ENCODE measurements at places on chromosomes 3 and 15.

DNA sequence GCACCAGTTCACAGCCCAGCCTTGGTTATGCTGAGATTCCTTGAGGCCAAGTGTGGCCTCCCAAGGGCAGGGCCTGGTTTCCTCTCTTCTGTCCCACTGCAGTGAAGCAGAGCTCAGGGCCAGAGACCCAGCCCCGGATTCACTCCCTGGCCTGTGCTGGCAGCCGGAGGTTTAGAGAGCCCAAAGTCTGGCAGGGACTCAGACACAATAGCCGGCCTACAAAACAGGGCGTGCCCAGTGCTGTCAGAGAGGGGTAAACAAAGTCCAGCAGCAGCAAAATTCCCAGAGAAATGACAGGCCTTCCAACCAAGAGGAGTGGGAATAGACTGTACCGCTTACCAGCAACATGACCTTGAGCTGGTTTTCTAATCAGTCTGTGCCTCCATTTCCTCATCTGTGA is 14.0 kb downstream of the VIPR1 start:
- no peak for DNase-seq
- no peak overlapping the region for H3K4me3 ChIP-seq
- H3K4me1 ChIP-seq, result peaks cover 7% of the 10 kb centered on the region
- H3K27ac ChIP-seq, result no peak overlapping the region

- H3K4me3 ChIP-seq, result peak overlapping the region; percentile 81
- peaks cover 22% of the 10 kb centered on the region for H3K27me3 ChIP-seq
- H3K4me1 ChIP-seq, result peaks cover 24% of the 10 kb centered on the region
- H3K36me3 ChIP-seq, result no peaks in the 10 kb centered on the region
- no peak overlapping the region for H3K27ac ChIP-seq
- peak; percentile 22 for DNase-seq
These were observed 2.0 kb downstream of the GP5 start for GRCh38 chr3:194396859-194397756.

DNA sequence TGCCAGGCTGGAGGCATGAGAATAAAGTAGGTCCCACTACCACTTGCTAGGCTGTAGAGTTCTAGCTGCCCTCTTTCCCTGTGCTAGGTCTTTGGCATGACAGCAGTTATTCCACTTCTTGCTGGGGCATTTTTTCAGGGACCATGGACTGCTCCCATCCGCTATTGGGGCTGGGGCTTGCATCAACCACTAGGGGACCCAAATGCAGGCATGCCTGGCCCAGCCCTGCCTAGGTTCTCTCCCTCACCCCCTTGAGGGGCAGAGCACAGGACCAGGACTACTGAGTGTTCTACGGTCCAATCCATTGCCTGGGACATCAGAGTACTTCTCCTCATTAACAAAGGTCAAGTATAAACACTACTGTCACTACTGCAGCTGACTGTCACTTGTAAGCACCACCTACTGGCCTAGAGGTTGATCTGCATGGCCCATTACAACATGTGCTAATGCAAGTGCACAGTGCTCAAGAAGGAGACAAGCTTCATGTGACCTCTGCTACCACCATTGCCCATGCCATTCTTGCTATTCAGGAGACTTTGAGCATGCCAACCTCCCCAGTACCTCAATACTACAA is 270.5 kb downstream of the MBNL1 start:
- H3K27ac ChIP-seq, result no peak overlapping the region
- H3K4me3 ChIP-seq, result no peak overlapping the region
- no peaks in the 10 kb centered on the region for H3K4me1 ChIP-seq
- no peak for DNase-seq
- H3K27me3 ChIP-seq, result peaks cover 10% of the 10 kb centered on the region

DNA sequence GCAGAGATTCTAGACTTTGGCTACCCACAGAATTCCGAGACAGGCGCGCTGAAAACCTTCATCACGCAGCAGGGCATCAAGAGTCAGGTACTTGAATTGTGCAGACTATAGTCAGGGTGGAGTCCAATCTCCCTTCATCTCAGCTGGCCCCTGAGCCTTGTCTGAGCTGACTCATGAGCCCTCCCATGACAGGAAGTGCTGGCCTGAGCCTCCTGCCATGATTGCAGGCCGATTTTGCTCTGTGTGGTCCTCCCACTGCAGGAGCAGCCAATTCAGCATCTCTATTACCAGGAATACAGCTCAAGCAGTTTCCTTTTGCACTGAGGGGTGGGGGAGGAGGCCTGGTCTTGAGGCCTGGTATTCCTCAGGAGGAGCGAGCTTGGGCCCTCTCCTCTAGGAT is 5.5 kb downstream of the AP2M1 start:
- no peak overlapping the region for H3K4me3 ChIP-seq
- no peak overlapping the region for H3K27ac ChIP-seq
- H3K36me3 ChIP-seq, result peaks cover 29% of the 10 kb centered on the region
- peaks cover 18% of the 10 kb centered on the region for H3K4me1 ChIP-seq
- no peak for DNase-seq

GRCh38 chr3:196140224-196140623 is 58.3 kb upstream of the TFRC start:
- H3K4me3 ChIP-seq, result no peak overlapping the region
- DNase-seq, result no peak
- H3K27ac ChIP-seq, result no peak overlapping the region
- H3K4me1 ChIP-seq, result peaks cover 16% of the 10 kb centered on the region
- H3K27me3 ChIP-seq, result no peaks in the 10 kb centered on the region
- no peaks in the 10 kb centered on the region for H3K36me3 ChIP-seq

GRCh38 chr3:132803889-132804288 is 81.7 kb upstream of the NPHP3 start:
- no peaks in the 10 kb centered on the region for H3K36me3 ChIP-seq
- no peak overlapping the region for H3K27ac ChIP-seq
- H3K4me3 ChIP-seq, result no peak overlapping the region
- no peaks in the 10 kb centered on the region for H3K4me1 ChIP-seq
- no peak for DNase-seq

DNA sequence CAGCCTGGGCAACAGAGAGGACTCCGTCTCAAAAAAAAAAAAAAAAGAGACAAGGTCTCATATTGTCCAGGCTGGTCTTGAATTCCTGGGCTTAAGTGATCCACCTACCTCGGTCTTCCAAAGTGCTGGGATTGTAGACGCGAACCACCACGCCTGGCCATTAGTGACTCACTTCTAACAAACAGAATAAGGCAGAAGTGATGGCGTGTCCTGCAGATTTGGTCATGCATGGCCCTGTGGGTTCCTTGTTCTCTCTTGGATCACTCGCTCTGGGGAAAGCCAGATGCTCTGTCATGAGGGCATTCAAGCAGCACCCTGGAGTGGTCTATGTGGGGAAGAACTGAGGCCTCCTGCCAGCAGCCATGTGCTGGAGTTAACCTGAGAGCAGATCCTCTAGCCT is 27.4 kb upstream of the TJP1 start:
- no peak overlapping the region for H3K4me3 ChIP-seq
- peaks cover 2% of the 10 kb centered on the region for H3K36me3 ChIP-seq
- peaks cover 6% of the 10 kb centered on the region for H3K27me3 ChIP-seq
- H3K27ac ChIP-seq, result no peak overlapping the region

DNA sequence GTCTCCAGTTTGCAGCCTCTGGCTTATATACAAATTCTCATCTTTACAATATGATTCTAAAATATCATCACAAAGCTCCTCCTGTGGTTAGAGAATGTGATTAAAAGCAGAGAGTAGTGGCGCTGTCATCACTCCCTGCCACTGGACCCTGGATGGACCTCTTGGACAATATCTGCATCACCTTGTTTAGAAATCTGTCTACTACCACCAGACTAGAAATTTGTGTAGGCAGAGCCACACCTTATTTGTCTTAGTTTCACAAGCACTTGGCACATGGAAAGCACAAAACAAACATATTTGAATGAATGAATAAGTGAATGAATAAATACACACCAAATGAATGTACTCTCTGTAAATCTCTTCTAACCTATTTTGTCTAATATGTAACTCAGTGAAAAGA is 68.1 kb downstream of the IMPG2 start:
- no peak overlapping the region for H3K4me3 ChIP-seq
- H3K4me1 ChIP-seq, result peaks cover 5% of the 10 kb centered on the region
- no peak for DNase-seq
- no peaks in the 10 kb centered on the region for H3K27me3 ChIP-seq

DNA sequence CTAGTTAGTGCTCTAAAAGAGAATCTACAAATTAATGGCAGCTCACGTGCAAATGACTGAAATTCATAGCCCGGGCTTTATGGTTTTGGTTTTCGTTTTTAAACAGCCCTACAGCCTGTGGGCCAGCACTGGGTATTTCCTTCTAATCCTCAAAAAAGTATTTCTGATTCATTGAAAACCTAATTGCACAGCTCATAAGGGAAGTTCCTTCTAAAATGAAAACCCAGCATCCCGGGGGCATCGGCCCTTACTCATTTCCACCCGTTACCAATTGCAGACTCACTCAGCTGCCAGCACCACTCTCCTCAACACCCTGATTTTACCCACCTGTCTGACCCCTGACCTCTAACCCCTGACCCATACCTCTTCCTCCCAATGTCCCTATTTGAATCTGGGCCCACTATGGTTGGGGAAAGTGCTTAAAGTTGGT is 59.5 kb upstream of the ZNF148 start:
- peaks cover 5% of the 10 kb centered on the region for H3K4me1 ChIP-seq
- H3K36me3 ChIP-seq, result no peaks in the 10 kb centered on the region
- no peaks in the 10 kb centered on the region for H3K27me3 ChIP-seq
- DNase-seq, result no peak
- no peak overlapping the region for H3K27ac ChIP-seq

DNA sequence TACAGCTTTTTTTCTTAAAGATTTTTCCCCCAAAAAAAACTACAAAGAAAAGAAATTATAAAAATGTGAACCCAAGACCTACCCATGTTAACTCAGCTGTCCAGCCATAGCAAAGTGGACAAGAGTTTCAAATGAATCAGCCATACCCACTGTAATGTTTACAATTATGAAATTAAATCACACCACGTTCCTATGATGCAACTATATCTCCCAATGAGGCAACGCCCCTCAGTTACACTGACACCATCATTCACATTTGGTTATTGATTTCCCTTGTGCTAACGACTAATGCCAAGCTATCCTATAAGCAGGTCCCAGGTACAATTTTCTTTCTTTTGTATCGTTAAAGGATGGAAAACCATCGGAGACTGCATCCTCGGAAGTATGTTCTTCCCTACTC is 115.1 kb upstream of the ICE2 start:
- DNase-seq, result no peak
- peaks cover 9% of the 10 kb centered on the region for H3K4me1 ChIP-seq
- no peaks in the 10 kb centered on the region for H3K36me3 ChIP-seq

DNA sequence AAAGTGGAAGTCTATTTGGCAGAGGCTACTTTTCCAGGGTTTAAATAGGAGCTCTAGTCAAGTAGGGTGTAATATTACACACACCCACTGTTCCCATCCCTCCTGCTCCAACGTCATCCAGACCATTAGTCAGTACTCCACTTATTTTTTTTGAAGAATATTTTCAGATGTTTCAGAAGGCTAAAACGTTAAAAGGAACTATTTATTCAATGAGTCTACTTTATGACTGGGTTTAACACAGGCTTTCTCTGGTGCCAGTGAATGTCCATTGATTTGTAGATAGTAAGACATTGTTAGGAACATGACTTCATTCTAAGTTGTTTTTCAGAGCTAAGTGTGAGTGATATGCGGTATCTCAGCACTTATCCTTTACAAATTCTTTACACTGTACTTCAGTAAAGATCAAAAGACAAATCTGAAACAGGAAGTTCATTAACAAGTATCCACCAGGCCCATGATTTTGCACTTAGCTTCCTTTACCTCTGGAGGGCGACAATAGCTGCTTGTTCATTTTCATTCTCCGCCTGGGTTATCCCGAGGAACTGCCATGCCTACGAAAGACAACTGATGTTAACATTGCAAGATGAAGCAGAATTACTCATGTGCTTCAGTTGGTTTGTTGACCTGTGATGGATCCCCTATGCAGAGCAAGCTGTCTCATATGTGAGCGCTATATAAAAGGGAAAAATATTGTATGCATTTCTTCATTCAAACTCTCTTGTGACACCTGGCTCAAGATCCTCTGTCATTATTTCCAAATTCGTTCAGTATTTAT is 158.7 kb downstream of the USP13 start:
- peak overlapping the region; percentile 24 for H3K27ac ChIP-seq
- H3K4me3 ChIP-seq, result no peak overlapping the region
- no peaks in the 10 kb centered on the region for H3K36me3 ChIP-seq
- peaks cover 7% of the 10 kb centered on the region for H3K4me1 ChIP-seq
- DNase-seq, result peak; percentile 3

GRCh38 chr3:61829722-61830350 is 268.5 kb downstream of the PTPRG start:
- H3K36me3 ChIP-seq, result peaks cover 3% of the 10 kb centered on the region
- H3K4me1 ChIP-seq, result peaks cover 3% of the 10 kb centered on the region
- H3K4me3 ChIP-seq, result no peak overlapping the region
- H3K27me3 ChIP-seq, result no peaks in the 10 kb centered on the region
- no peak for DNase-seq

GRCh38 chr3:43059456-43059855 is 46.4 kb downstream of the POMGNT2 start:
- peaks cover 2% of the 10 kb centered on the region for H3K27me3 ChIP-seq
- H3K27ac ChIP-seq, result no peak overlapping the region

DNA sequence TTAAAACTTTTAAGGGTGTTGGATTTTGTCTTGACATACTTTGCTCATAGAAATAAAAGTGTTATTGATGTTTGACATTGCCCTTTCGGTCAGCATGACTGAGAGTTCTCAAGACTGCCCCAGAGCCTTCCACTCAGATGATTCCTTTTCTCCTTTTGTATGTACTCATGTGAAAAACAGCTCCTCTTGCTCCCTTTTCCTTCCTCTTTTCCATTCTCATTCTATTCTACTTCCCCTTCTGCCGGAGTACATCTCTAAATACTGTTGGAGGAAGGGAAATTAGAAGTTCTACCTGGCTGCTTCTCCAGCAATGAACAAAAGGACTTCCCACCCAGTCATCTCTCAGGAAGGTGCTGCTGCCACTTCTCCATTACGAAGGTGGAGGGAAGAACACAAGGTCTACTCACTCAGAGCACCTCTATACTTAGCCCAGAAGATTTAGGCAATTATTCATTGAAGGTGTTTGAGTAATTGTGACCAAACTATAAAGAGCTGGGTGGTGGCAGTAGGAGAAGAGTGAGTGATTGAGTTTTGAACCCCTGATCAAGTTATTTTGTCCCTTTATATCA is 163.8 kb upstream of the MBNL1 start:
- DNase-seq, result no peak
- H3K4me1 ChIP-seq, result peaks cover 7% of the 10 kb centered on the region
- H3K27ac ChIP-seq, result no peak overlapping the region
- no peak overlapping the region for H3K4me3 ChIP-seq
- no peaks in the 10 kb centered on the region for H3K36me3 ChIP-seq
- no peaks in the 10 kb centered on the region for H3K27me3 ChIP-seq

DNA sequence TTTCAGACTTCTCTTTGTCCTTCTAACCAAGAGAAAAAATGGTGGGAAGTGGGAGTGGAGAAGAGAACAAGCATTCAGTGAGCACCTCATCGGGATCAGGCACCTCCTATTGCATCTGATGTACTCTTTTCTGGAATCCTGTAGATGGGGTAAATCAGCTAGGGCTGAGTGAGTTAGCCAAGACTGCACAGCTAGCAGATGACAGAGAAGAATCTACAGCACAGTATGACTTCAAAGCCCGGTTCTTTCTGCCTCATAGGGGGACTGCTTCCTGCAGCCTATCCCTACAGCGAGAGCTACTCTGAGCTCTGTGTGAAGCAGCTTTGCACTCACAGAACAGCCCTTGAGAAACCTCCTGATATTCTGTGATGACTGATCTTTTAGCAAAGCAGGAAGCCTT is 275.2 kb upstream of the MEIS2 start:
- DNase-seq, result no peak
- H3K4me3 ChIP-seq, result no peak overlapping the region
- H3K4me1 ChIP-seq, result no peaks in the 10 kb centered on the region
- H3K27me3 ChIP-seq, result no peaks in the 10 kb centered on the region
- no peaks in the 10 kb centered on the region for H3K36me3 ChIP-seq
- H3K27ac ChIP-seq, result no peak overlapping the region
